OCI-M1 (cell line): ENCODE measurements at places on chromosomes 5 and 9.
A peak's percentile ranks its signal among the peaks of the same experiment; 100 is the strongest.

DNA sequence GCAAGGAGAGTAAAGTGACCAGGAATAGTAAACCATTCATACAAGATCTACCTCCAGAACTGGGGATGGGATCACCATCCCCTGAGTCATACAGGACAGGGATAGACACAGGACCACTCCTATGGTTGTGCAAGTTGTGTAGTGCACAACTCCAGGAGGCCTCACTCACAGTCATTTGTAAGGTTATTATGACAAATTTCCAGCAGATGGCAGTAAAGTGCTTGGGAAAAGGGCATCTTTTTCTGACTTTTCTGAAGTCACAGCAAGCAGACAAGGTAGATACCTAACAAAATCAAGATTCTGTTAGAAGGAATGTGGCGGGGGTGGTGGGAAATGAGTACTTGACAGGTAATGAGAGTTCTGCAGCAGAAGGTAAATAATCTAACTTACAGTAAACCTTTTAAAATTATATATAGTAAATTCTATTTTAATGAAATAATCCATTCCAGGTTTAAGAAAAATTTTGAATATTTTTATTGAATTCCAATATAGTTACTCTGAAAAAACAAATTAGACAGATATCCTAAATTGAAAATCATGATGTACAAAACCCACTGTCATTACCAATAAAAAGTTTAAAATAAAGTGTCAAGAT lies 16.7 kb upstream of the KIF27 start:
- peak; percentile 79 for DNase-seq

DNA sequence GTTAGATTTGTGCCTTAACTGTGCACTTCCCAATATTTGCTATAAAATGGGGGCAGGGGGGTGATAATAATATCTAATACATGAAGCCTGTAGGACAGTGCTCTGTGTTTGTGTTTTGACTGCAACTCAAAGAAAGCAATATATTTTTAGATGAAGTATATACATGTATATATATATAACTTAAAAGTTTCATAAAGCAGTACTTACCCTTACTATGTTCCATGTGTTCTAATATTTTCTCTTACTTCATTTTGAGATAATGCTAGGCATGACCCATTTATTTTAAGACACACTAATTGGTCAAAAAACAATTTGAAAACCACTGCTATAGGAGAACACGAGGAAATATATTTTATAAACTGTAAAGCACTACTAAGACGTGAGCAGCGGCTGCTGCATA lies 2.4 kb downstream of the TRIM52 start:
- DNase-seq: no peak

DNA sequence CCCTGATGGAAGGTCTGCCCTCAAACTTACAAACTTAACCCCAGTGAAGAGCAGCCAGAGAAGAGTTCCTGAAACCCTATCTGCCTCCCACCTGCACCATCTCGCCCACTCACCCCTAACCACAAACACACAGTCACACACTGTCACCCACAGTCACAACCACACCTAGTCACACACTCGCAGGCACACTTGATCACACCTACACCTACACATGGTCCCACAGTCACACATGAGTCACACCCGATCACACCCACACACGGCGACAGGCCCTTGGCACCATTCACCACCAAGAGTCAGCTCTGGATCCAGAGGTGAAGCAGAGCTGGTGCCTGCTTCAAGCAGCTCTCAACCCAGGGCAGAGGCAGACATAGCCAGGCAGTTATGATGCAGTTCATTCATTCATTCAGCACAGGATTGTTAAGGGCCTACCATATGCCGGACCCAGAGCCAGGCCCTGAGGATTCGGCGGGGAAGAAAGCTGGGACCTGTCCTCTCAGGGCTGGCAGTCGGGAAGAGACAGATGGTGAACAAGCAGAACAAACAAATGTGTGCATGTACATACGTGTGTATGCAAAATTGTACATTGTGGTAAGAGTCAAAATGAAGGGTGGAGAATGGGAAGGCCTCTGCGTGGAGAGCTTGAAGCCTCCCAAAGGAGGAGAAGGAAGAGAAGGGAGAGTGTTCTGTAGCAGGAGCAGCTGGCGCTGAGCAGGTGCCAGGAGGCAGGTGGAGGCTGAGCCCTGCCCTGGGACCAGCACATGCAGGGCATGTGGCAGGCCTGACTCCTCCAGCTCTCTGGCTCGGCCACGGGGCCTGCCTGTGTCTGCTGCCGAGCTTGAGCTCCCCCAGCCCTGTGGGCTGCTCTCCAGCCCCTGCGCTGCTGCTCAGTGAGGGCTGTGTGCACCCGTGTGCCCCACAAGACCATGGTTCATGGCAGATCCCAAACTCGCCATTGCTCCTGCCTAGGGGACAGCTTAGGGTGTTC lies 6.4 kb downstream of the TSPAN17 start:
- no peak for DNase-seq

DNA sequence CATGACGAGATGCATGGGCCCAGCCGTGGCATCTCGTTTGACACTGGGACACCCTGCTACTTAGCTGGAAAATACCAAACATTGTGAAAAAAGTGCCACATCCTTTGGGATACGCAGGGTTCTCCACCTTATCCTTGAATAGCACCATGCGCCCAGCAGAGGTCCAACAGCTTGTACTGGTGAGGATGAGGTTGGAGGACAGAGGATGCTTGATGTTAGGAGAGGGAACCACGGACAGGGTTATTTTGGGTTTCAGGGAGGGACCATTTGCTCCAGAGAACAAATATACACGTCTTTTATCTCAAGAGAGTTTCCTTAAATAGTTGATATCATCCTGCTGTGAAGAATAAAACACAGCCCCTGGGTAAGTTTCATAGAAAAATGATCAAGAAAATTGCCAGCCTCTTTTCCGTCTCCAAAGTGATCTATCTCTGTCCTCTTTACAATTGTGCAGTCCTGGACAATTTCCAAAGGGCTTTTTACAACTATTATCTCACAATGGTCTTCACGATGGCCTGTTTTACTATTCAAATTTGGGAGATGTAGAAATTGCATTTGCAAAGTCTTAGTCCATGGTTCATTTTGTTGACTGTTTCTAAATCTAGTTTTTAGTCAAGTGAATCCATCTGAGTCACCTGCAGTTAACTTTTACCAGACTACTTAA lies 19.9 kb upstream of the FRRS1L start:
- no peak for DNase-seq

- DNase-seq: peak; percentile 35
Measured at GRCh38 chr9:21982861-21983560, 11.2 kb downstream of the CDKN2A start.

DNA sequence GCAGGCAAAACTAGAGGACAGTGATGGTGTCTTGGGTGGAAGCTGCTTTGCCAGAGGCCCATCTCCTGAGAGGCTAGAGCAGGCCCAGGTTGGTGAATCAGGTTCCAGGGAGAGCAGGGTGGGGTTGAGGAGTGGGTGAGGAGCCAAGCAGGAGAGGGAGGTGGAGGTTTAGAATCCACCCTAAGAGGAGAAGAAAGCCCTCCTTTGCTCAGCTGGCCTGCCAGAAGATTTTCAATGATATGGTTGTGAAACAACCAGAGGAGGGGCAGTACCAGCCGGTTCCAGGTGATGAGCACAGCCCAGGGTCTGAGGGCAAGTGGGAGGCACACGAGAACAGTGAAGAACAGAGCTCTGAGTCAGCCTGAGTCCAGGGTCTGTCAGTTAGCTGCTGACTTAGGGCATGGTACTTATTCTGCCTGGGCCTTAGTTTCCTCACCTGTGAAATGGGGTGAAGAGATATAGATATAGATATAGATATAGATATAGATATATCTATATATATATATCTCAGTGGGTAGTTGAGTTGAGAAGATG lies 17.8 kb downstream of the PPARGC1B start:
- DNase-seq: no peak

DNA sequence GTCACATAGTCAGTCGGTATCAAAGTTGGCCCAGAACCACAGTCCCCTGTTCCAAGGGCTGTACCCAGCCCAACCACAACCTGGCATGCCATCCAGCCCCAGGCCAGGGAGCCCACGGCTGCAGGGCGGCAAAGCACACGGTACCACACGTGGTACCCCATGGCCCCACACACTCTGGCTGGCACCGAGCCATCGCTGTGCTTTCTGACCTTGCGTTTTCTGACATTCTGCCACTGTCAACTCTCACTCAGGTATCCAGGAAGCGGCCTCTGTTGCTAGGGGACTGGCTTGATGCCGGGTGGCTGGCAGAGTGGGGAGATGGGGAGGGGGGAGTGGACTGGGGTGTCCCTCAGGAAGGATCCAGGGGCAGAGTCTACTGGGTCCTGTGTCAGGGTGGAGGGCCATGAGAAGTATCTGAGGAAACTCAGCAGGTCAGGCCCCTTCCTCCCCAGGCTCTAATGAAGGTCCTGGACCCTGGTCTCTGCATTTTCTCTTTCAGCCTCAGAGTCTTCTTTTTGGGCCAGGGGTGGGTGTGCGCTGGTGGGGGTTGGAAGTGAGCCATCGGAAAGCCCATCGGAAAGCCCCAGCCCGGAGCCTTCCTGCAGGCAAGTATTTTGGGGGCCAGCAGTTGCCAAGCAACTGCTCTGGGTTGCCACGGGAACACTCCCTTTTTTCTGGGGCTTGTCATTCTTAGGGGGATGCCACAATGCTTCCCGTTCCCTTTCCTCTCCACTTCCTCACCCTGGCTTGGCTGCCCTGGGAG lies 21.0 kb upstream of the RALGDS start:
- no peak for DNase-seq

DNA sequence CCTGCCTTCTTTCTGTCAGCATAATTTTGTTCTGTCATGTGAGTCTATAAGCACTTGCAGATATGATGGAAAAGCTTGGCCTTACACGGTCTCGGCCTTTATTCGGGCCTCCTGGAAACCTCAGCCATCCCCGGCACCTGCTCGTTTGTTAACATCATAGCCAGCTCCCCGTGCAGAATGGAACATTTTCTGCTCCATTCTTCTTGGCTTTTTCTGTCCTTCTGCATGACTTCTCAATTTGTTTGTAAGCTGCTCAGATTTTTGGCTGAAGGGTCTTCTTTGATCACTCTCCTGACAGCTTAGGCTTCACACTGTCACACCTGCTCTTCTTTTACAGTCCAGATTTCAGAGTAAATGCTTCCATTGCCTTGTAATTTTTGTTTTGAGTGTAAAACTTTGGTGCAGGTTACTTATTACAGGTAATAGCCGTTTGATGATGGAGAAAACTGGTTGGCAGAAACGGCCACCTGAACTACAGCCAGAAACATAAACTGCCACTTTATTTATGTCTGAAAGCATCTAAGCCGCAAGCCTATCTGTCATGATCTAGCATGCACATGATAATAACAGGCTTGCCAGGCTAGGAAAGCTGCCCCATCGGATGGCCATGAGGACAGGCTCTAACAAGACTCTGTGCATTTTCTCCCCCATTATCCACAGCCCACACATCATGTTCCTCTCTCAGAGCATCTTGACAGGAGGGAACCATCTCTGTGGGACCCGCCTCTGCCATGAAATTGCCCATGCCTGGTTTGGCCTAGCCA lies 197.0 kb downstream of the AOPEP start:
- no peak for DNase-seq
